PC-3 (cell line): ENCODE measurements at places on chromosomes 4 and X. TPM values are rescaled to one million over a fixed set of nuclear protein-coding genes. Genes with fewer than 3 reads are reported as not detected.

Gene STATH
- not detected in 2 replicates for total RNA-seq

DNA sequence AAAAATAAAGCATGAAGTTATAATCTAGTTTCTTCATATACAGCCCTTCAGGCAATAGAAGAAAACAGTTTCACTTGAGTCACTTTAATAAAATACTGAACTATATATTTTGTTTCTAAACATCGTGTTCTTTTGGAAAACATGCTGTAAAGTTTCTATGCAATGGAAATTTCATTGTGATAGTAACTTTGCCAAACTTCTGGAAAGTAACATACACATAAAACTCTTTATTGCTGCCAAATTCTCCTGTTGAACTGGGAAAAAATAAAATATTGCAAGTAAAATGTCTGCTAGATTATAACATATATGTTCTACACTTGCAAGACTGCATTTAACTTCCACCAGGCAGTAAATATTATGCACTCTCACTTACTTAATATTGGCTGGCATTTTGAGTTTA, 635.4 kb downstream of the SPRY1 start:
- no peaks in the 10 kb centered on the region for H3K27me3 ChIP-seq
- H3K36me3 ChIP-seq: no peaks in the 10 kb centered on the region
- H3K4me3 ChIP-seq: no peak overlapping the region
- no peak overlapping the region for H3K27ac ChIP-seq
- DNase-seq: no peak
- no peaks in the 10 kb centered on the region for H3K4me1 ChIP-seq

DNA sequence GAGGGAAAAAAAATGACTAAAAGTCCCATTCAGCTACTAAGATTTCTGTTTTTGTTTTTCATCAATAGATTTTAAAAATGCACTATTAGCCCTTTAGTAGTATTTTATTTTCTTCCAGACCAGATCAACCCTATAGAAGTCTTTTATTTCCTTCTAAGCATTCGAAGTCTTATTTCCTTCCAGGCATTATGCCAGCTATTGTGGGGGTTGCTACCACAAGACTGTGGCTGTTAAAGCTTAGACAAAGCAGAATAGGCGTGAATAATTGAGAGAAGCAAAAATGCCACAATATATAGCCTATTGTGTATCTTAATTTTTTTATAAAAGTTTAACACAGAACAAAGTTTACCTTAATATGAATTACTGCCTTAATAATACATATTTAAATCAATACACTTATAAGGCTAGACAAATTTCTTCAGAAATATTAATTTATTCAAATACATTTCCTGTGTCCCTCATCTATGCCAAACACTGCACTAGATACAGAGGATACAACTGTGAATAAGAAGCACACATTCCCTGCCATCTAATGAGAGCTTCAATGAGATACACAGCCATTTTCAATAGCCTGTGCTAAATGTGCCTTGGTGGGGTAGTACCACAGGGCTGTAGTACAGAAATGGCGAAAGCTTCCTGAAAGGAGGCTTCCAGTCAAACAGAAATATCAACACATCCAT, 33.1 kb downstream of the SLC10A7 start:
- no peaks in the 10 kb centered on the region for H3K27me3 ChIP-seq
- no peak overlapping the region for H3K4me3 ChIP-seq
- DNase-seq: no peak
- no peak overlapping the region for H3K27ac ChIP-seq
- no peaks in the 10 kb centered on the region for H3K4me1 ChIP-seq
- no peaks in the 10 kb centered on the region for H3K36me3 ChIP-seq

Gene FABP2
- total RNA-seq: not detected in 2 replicates

Gene PRSS12
- 0.58 and 1.5 TPM in 2 replicates for total RNA-seq

- DNase-seq: no peak
- no peak overlapping the region for H3K4me3 ChIP-seq
- H3K27ac ChIP-seq: peak overlapping the region; percentile 96
- H3K27me3 ChIP-seq: no peaks in the 10 kb centered on the region
- peaks cover 57% of the 10 kb centered on the region for H3K4me1 ChIP-seq
- H3K36me3 ChIP-seq: no peaks in the 10 kb centered on the region
Measured at GRCh38 chr4:168097161-168097560, 4.8 kb downstream of the ANXA10 start.

- H3K4me1 ChIP-seq: peaks cover 4% of the 10 kb centered on the region; the same call in 1 of the 2 replicates
- peaks cover 5% of the 10 kb centered on the region; the same call in 1 of the 2 replicates for H3K36me3 ChIP-seq
- peak overlapping the region; percentile 97; the same call in 1 of the 2 replicates for H3K4me3 ChIP-seq
- H3K27ac ChIP-seq: no peak overlapping the region
- no peaks in the 10 kb centered on the region for H3K27me3 ChIP-seq
Measured at GRCh38 chr4:163492951-163493504, 1.5 kb upstream of the TMA16 start.

Gene MTTP
- total RNA-seq: 0.33 TPM in 1 of 2 replicates, not detected in the other

- peaks cover 26% of the 10 kb centered on the region for H3K4me1 ChIP-seq
- no peaks in the 10 kb centered on the region for H3K36me3 ChIP-seq
- peak; percentile 77 for DNase-seq
- H3K27ac ChIP-seq: peak overlapping the region; percentile 73
- H3K27me3 ChIP-seq: no peaks in the 10 kb centered on the region
- no peak overlapping the region for H3K4me3 ChIP-seq
Measured at GRCh38 chr4:13968723-13969122, 341.2 kb upstream of the BOD1L1 start.

DNA sequence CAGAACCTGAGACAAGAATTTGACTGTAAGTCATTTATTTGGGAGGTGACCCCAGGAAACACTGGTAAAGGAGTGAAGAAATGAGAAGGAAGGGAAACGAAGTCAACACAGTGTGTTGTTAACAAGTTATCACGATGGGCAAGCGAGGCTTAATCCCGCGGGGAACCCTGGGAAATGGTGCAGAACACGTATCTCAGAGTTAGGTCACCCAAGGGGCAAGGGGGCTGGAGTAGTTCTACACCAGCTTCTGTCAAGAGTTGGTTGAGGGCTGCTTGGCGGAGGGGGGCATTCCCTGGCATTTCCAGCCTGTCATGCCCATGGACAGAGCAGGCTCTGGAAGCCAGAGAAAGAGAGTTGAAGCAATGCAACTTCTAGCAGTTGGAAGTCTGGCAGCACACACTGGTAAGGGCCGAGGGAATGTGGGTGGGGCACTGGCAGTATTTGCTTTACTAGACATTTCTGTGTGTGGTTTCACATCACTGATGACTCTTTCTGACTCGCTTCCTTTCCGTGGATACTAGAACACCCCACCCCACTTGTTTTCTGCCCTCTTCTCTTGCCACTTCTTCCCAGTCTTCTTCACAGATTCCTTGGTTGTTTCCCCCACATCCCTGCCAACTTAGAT, 52.2 kb upstream of the ADGRG2 start:
- no peaks in the 10 kb centered on the region for H3K36me3 ChIP-seq
- peaks cover 29% of the 10 kb centered on the region for H3K4me1 ChIP-seq
- peak overlapping the region; percentile 86 for H3K27ac ChIP-seq
- no peak overlapping the region for H3K4me3 ChIP-seq
- peak; percentile 91 for DNase-seq
- no peaks in the 10 kb centered on the region for H3K27me3 ChIP-seq

Gene NDNF
- total RNA-seq: 0.04 TPM in 1 of 2 replicates, not detected in the other

Gene FREM3
- total RNA-seq: not detected in 2 replicates

DNA sequence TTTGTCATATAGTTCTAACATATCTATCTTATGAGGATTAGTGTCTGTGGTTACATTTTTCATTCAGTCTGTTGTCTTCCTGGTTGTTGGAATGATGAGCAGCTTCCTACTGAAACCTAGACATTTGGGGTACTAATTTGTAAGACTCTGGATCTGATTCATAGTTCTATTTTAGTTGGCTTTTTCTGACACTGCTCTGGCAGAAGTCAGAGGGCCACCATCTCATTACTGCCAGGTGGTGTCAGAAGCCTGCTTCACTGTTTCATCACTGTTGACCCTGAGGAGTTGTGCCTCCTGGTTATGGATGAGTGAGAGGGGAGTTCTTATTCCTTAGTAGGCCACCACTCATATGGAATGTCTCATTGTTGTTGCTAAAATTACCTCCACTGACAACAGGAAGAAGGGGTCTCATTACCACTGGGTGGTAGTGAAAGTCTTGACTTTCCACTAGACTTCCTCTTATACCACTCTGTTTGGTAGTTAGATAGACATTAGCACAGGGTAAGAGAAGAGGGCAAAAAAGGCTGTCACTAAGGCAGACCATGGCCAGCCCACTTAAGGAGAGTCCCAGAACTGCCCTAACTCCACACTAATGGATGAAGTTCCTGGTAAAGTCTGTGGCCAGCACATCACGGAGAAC, 395.2 kb downstream of the SPOCK3 start:
- H3K4me1 ChIP-seq: no peaks in the 10 kb centered on the region
- no peak overlapping the region for H3K27ac ChIP-seq
- H3K4me3 ChIP-seq: no peak overlapping the region
- H3K27me3 ChIP-seq: no peaks in the 10 kb centered on the region
- DNase-seq: no peak
- H3K36me3 ChIP-seq: no peaks in the 10 kb centered on the region

DNA sequence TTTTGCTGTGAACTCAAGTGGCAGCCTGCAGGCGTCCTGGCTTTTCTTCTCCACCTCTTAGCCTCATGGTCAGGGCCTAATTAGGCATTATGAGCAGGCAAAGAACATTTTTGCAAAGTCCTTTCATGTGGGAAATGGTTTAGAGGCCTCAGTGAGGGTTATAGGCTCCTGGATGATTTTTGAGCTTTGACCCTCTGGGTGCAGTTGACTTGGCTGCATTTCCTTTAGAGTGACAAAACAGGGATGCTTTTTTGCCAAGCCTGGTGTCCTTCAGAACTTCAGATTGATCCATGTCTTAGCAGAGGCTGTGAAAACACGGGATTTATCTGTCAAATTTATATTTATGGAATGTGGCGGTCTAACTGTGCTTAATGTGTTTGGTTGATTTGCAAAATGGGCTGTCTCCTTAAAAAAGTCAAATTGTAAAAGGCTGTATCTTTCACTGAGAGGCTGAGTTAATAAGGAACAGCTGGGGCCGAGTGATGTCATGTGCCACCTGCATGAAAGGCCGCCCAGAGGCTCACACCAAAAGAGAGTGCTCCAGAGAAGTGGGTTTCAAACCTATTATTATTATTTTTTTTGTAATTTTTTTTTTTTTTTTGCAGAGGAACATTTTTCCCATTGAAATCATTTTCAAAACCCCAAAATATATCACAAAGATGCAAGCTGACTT, 192.2 kb upstream of the ARX start:
- H3K36me3 ChIP-seq: no peaks in the 10 kb centered on the region
- DNase-seq: no peak
- H3K4me1 ChIP-seq: no peaks in the 10 kb centered on the region
- no peak overlapping the region for H3K27ac ChIP-seq
- H3K4me3 ChIP-seq: no peak overlapping the region

- H3K4me1 ChIP-seq: no peaks in the 10 kb centered on the region
- no peaks in the 10 kb centered on the region for H3K36me3 ChIP-seq
- no peak for DNase-seq
- no peaks in the 10 kb centered on the region; the same call in 1 of the 2 replicates for H3K27me3 ChIP-seq
- no peak overlapping the region for H3K27ac ChIP-seq
Measured at GRCh38 chrX:1169189-1169588, 43.3 kb downstream of the CRLF2 start.

GRCh38 chrX:118025226-118025625, 91.4 kb downstream of the KLHL13 start:
- DNase-seq: peak; percentile 33
- H3K36me3 ChIP-seq: no peaks in the 10 kb centered on the region
- H3K27ac ChIP-seq: no peak overlapping the region
- no peaks in the 10 kb centered on the region for H3K27me3 ChIP-seq

DNA sequence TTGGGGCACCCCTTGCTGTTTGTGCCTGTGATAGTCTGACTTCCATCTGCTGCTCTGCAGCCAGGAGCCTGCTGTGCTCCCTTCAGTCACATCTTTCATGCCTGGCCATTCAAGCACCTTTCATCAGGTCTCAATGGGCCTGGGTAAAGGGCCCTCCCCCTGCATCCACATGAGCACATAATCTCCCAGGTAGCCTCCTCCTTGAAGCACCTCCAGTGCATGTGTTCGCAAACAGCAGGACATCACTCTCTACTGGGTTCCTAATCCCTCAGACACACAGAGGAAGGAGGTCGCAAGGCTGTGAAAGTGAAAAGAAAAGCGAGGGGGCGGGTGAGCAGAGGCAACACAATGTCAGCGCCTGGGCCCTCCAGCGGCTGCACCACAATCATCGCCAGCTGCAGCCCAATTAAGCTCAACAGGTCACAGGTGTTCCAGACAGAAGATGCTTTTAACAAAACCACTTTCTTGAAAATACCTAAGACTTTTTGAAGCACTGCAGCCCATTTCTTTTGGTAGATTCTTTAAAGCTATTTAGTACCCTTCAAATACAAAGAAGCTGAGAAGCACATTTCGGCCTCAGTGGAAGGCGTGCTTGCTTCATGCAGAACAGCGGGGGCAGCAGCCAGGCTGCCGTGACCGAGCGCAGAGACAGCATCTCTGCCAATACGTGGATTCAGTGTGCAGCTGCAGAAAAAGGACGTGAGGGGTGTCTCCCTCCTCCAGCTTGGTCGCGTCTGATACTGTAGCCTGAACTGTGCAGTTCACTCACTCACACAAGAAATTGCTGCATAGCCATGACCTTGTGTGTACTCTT, 92.2 kb upstream of the SPRY1 start:
- DNase-seq: no peak
- no peaks in the 10 kb centered on the region for H3K36me3 ChIP-seq
- peaks cover 7% of the 10 kb centered on the region for H3K4me1 ChIP-seq
- H3K4me3 ChIP-seq: no peak overlapping the region
- no peak overlapping the region for H3K27ac ChIP-seq

Gene BEND2
- total RNA-seq: not detected in 2 replicates

Gene MBNL3
- total RNA-seq: 4.4 and 9.7 TPM in 2 replicates

Gene LRIT3
- 0.11 TPM in 1 of 2 replicates, not detected in the other for total RNA-seq

DNA sequence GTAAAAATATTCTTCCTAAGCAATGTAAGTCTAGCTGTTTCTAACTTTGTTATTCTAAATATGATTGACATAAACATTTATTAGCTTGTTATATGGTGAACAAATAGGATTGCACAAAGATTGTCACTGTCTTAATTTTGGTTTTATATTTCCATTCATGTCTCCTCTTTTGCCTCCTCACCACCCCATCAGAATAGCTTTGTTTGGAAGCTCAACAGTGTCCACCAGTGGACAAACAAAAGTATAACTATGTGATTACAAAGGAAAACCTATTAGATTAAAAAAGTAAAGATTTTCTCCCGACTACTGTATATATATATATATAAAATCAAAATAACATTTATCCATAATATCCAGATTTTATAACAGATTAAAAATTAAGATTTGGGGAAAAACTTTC, 468.2 kb downstream of the ZIC3 start:
- H3K36me3 ChIP-seq: no peaks in the 10 kb centered on the region
- peaks cover 10% of the 10 kb centered on the region; the same call in 1 of the 2 replicates for H3K4me1 ChIP-seq
- no peaks in the 10 kb centered on the region for H3K27me3 ChIP-seq
- peak; percentile 51 for DNase-seq

GRCh38 chr4:10529291-10530136, 72.3 kb upstream of the ZNF518B start:
- peak; percentile 44 for DNase-seq
- H3K27ac ChIP-seq: no peak overlapping the region
- H3K36me3 ChIP-seq: no peaks in the 10 kb centered on the region

Gene EPGN
- 70.7 and 98.0 TPM in 2 replicates for total RNA-seq

Gene UGT2B15
- total RNA-seq: not detected in 2 replicates

GRCh38 chr4:75035321-75035720, 102.4 kb downstream of the PARM1 start:
- H3K27me3 ChIP-seq: no peaks in the 10 kb centered on the region
- no peak for DNase-seq

GRCh38 chr4:29081234-29081955, 1638.8 kb upstream of the PCDH7 start:
- H3K27ac ChIP-seq: no peak overlapping the region
- H3K36me3 ChIP-seq: no peaks in the 10 kb centered on the region
- H3K27me3 ChIP-seq: no peaks in the 10 kb centered on the region
- no peak overlapping the region for H3K4me3 ChIP-seq
- peaks cover 13% of the 10 kb centered on the region for H3K4me1 ChIP-seq

Gene GUCY1B1
- 3.1 and 4.4 TPM in 2 replicates for total RNA-seq
